Stimulated activated CD4-positive, alpha-beta T cell treated with anti-CD3 and anti-CD28 coated beads, Interleukin-4, amount 100 ng/mL, for 1 hour (primary cell): ENCODE measurements at places on chromosomes 11 and 22.

GRCh38 chr22:31439808-31440207 is 40.4 kb downstream of the DRG1 start:
- no peak for DNase-seq

DNA sequence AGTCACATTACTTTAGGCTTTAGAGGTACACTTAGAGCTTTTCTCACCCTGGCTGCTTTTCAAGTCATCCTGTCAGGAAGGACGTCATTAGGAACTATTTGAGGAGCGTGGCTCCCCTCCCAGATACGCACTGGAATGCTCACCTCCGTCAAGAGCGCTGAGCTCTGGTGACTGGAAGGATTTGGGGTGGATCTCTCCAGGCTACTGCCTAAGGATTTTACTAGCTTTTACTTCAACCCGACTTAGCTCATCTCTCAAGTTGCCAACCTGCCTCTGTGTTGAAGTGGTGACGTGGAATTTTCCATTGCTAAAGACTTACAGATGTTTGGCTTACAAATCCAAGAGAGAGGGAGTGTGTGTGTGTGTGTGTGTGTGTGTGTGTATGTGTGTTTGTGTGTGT is 355.3 kb upstream of the CCDC90B start:
- DNase-seq, result no peak

DNA sequence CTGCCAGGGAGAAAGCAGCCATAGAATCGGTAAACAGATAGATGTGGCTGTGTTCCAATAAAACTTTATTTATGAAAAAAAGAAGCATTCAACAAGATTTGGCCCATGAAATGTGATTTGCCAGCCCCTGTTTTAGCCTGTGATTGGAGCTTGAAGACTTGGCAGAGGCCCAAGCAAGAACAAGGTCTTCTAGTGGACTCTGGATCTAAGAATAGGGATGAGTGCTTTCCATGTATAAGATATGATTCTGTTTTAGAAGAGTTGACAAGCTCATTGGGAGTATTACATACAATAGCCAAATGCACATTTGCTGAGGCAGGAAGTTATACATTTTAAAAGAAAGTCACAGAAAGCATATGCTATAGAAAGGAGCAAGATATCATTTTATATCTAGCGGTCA is 175.6 kb upstream of the LUZP2 start:
- no peak for DNase-seq

- no peak for DNase-seq
Measured at GRCh38 chr22:17871726-17872458, 97.6 kb upstream of the BID start.

- no peak for DNase-seq
Measured at GRCh38 chr11:15912825-15913224, 443.5 kb downstream of the SOX6 start.
